Motor neuron (in vitro differentiated cells): ENCODE measurements at places on chromosomes 7 and 10. TPM values are rescaled to one million over a fixed set of nuclear protein-coding genes. Genes with fewer than 3 reads are reported as not detected.

The CYP3A5 gene
- 2.4 and 2.9 TPM in 2 replicates for total RNA-seq

The PNLIPRP2 gene
- not detected in 2 replicates for total RNA-seq

The VENTX gene
- not detected in 2 replicates for total RNA-seq

The RABGEF1 gene
- total RNA-seq: 23.0 and 26.1 TPM in 2 replicates

The MMD2 gene
- 0.43 and 1.1 TPM in 2 replicates for total RNA-seq

The CCL24 gene
- 0.46 TPM in 1 of 2 replicates, not detected in the other for total RNA-seq

The DNAJC30 gene
- 5.1 and 5.3 TPM in 2 replicates for total RNA-seq

The CALML3 gene
- not detected in 2 replicates for total RNA-seq

The WDR86 gene
- total RNA-seq: 0.43 and 0.56 TPM in 2 replicates

The PAPOLB gene
- total RNA-seq: 0.36 and 0.67 TPM in 2 replicates

The PNLIPRP3 gene
- total RNA-seq: not detected in 2 replicates

DNA sequence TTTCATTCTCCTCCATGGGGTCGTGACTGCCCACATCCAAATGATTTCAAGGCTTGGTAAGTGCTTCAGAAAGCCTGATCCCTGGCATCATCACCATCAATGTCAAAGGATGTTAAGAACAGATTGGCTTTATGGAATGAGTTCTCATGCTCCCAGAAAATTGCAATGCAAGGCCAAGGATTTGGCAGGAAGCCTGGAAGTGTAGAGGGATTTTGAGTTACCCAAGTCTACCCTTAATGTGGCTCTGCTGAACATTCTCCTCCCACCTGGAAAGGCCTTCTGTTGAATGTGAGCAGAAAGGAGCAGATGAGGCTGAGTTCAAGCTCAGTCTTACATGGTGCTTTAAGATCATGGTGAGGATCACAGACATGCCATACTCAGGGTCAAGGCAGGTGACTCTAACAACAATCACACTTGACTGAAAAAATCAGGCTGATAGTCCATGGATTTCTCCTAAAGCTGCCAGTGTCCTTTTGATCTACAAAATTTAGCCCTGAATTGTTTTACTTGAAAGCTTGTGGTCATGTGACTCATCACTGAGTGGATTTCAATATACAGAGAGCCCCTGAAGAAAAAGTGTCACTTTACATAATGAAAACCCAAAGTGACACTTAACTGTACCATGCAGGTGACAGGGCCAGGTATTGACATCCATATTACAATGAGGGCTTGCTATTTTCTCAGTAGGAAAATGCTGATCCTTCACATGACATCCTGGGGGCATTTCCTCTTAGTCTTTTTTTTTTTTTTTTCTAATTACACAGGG is 111.1 kb upstream of the PDLIM1 start:
- ATAC-seq: no peak

- ATAC-seq: no peak
Observed at GRCh38 chr10:8121201-8121890, 66.9 kb downstream of the GATA3 start.

DNA sequence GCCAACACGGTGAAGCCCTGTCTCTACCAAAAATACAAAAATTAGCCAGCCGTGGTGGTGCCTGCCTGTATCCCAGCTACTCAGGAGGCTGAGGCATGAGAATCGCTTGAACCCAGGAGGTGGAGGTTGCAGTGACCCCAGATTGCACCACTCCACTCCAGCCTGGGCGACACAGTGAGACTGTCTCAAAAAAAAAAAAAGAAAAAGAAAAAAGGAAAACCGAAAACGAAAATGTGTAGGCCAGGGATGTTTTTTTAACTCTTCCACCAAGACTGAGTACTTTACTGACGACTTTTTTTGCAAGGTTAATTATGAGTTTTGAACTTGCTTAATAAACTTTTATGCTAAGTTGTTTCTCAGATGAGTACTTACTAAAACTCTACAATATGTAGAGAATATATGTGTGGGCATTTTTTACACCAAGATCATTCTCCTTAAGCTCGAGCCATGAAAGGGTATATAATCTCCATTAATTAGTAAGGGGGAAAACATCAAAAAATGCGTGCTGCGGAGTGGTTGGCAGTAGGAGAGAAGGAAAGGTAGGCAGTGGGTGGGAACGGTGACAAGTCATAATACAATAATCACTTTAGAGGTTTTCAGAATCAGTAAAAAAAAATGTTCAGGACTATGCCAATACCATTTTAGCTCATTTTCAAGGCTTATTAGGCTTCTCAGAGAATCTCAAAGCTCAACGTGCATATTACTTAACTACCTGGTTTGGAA is 8.6 kb upstream of the ADRB1 start:
- ATAC-seq: no peak

DNA sequence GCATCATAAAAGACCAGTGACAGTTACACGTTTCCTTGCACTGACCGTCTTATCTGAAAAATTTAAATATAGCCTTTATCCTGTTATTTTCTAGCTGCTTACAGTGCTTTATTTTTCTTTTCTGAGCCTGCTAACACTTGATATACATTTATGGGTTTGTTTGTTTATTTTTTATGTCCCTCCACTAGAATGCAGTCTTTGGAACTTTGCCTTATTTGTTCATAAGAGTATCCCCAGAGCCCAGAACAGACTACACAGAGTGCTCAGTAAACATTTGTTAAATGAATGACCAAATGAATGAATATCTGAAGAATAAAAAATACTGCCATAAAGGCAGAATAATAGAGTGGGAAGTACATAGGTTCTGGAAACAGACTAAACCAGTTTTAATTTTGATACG is 202.3 kb upstream of the LRRN3 start:
- ATAC-seq: no peak

- no peak for ATAC-seq
Observed at GRCh38 chr7:130444234-130444633, 3.4 kb upstream of the CEP41 start.

- no peak for ATAC-seq
Observed at GRCh38 chr7:119397156-119397555, 875.8 kb upstream of the KCND2 start.

DNA sequence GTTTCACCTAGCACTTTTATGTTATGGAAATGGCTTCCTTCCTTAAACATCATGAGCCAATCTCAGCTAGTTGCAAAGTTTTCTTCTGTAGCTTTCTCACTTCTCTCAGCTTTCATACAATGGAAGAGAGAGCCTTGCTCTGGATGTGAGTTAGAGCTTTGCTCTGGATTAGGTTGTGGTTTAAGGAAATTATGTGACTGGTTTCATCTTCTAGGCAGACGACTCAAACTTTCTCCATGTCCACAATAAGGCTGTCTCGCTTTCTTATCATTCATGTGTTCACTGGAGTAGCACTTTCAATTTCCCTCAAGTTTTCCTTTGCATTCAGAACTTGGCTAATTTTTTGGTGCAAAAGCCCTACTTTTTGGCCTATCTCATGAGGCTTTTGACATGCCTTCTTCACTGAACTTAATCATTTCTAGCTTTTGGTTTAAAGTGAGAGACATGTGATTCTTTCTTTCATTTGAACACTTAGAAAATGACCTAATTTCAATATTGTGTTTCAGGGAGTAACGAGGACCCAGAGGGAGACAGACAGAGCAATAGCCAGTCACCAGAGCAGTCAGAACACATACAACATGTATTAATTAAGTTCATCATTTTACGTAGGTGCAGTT is 49.8 kb downstream of the CNOT4 start:
- no peak for ATAC-seq

GRCh38 chr10:89535171-89536012 is at the start of gene SLC16A12:
Gene SLC16A12, minus strand, starts transcription at chr10:89535594. Its CDS starts 73,016 bp downstream, at chr10:89462578.
- peak; percentile 82 for ATAC-seq

- ATAC-seq: no peak
Observed at GRCh38 chr7:55260171-55260570, 105.0 kb upstream of the LANCL2 start.

DNA sequence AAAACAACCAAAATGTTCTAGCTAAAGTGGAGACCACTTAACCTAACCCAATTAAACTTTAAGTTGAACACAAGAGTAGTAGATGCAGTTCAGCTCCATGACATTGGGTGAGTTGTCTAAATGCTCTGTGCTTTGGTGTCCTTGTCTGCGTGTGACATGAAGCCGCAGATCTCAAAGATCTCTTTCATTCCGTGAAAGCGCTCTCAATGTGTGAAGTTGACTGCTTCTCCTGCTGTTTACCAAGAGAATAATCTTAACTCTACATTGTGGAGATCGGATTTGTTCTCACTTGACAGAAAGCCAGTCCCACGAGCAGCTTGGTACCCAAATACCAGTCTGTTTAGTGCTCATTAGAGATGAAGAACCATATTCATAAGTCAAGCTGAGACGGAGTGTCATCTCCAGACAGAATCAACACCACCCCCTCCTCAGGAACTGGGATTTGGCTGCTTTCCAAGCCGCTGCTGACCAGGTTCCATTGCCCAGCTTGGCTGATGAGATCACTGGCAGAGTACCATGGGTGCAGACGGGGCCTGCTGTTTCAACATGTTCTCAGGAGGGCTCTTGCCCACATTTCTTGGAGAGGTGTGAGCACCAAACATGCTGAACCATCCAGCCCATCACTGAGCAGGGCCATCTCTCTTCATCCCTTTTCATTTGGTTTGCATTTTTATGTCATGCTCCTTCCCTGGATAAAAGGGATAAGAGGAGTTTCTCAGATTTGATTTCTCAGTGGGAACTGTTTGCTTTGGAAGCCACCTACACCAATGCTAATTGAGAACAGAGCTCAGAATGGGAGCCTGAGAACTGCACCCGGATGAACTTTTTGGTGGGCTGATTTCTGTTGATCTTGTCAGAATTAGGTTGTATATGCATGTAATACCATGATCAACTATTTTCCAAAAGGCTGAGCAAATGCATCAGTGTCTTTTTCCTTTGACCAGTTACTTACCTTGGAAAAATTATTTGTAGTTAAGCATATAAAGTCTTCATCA is 95.8 kb upstream of the AGBL3 start:
- ATAC-seq: peak; percentile 14

DNA sequence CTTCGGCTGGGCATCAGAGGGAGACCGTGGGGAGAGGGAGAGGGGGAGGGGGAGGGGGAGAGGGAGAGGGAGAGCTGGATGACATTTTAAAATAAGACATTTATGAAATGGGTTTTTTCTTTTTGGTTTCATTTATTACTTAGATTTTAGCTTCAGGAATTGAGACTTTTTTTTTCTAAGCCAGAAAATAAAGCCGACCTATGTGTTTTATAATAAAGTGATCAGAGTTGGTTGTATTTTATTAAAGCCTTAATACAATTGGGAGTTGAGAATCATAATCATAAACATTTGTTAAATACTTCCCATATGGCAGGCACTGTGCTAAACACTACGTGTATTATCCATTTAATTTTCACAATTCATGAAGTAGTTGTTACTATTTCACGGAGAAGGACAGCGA is 70.2 kb downstream of the INPP5F start:
- ATAC-seq: no peak

GRCh38 chr7:65798111-65799075 is 74.5 kb upstream of the VKORC1L1 start:
- ATAC-seq: peak; percentile 83

DNA sequence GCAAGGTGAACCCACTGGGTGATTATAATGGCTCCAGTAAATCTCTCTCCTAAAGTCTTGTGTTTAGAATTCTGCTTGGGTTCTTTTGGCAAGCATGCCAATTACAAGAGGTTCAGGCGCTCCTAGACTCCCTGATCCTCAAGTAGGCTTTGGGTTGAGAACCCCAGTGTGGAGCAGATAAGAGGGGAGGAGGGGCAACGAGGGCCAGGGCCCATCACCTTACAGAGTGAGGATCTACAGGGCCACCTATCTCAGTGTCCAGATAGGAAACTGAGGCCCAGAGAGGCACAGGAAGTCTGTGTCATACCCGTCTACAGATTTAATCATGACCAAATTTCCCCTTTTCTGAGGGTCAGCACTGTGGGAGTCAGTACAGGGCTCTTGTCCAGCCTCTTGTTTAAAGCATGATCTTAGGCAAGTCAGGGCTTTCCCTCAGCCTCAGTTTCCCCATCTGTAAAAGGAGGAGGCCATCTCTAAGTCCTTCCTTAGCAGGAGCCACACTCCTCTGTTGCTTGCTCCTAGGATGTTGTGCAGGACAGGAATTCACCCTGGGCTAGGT is 4.4 kb downstream of the TACR2 start:
- no peak for ATAC-seq

- ATAC-seq: no peak
Observed at GRCh38 chr10:124595143-124595883, 133.7 kb downstream of the LHPP start.

- no peak for ATAC-seq
Observed at GRCh38 chr7:102895602-102896001, 17.2 kb upstream of the LRRC17 start.

DNA sequence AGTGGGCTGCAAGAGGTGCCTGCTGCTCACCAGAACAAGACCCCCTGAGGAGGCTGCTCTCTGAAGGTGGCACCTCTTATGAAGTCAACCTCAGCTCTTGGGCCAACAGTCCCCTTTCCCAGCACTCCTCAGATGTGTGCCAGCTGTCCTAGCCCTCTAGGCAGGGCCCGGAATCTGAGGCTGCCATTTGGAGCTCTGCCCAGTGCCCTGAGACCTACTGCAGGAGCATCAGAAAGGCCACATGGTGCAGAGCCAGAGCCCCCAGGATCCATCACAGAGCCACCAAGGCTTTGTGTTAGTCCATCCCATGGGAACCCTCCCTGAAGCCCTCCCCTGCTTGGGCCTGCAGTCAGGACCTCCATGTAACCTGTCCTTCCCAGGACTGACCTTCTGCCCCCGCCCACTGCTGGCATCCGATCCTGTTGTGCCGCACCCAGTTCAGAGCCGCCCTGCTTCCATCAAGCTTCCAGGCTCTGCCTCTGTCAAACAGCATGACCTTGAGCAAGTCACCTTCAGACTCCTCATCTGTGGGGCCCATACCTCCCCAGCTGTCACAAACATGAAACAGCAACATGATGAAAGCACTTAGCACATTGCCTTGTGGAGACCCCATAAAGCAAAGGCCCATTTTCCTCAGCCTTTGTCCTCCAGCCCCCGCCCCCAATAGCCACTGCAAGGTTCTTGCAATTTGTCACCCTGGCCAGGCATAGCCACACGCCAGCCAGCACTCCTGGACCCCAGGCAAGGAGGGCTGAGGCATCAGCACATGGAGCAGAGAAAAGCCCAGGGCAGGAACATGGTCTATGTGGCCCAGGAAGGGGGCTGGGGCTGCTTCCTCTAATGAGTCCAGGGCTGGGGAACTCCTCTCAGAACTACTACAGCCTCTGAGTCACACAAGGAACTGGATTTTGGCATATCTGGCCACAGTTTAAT is 51.7 kb downstream of the GRID1 start:
- ATAC-seq: no peak
